Upper lobe of left lung (tissue), 6 donors: ENCODE measurements at places on chromosomes 5 and 9. TPM values are rescaled to one million over a fixed set of nuclear protein-coding genes. Genes with fewer than 3 reads are reported as not detected.

Gene OTP
- total RNA-seq, result not detected

Gene PCDHA10
- 2.2 TPM for total RNA-seq

DNA sequence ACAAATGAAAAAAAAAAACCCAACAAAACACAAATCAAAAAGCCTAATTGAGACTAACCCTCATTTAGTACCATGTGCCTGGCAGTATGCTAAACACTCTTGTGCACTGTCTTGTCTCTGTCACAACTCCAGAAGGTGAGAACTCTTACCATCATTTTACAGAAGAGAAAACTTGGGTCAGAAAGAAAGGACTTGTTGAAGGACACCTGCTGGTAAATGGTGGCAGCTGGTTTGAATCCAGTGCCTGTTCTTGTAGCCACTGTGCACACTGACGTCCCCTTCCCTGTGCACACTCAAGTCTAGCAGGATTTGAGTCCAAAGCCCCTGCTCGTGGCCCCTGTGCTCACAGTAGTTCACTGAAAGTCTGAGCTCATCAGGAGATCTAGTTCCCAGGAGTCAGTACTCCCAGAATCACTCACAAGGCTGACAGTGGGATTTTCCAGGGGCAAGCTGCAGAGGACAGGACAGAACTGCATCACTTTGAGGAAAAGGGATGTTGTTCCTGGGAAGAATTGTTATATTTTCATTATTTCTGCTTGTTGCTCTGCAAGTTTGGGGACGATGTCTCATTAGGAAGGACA, 43.0 kb upstream of the HSD17B4 start:
- H3K4me3 ChIP-seq, result no peak overlapping the region
- peaks cover 4% of the 10 kb centered on the region for H3K4me1 ChIP-seq
- no peak for DNase-seq
- no peaks in the 10 kb centered on the region for H3K27me3 ChIP-seq
- no peak overlapping the region for H3K27ac ChIP-seq
- H3K36me3 ChIP-seq, result no peaks in the 10 kb centered on the region

GRCh38 chr9:4794691-4795090, 1.9 kb downstream of the RCL1 start:
- no peak for DNase-seq
- no peaks in the 10 kb centered on the region for H3K27me3 ChIP-seq
- no peaks in the 10 kb centered on the region for H3K36me3 ChIP-seq

DNA sequence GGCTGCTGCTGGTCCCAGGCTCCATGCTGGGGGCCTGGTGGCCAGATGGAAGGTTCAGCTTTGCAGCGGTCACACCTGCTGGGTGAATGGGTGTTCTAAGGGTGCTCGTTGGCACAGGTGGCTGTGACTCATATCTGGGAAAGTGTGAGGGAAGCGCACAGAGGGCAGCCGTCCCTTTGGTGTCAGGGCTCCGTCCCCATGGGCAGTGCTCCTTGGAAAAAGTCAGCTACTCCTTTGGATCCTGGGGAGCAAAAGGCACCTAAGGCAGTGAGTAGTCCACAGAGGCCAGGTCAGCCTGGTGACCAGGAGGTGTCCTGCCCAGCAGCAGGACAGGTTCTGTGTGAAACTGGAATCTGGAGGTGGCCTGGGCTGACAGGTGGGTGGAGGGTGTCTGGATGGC, 18.4 kb upstream of the GBGT1 start:
- DNase-seq, result no peak
- H3K4me3 ChIP-seq, result no peak overlapping the region
- no peak overlapping the region for H3K27ac ChIP-seq
- H3K27me3 ChIP-seq, result no peaks in the 10 kb centered on the region
- H3K4me1 ChIP-seq, result peaks cover 7% of the 10 kb centered on the region

- peaks cover 1% of the 10 kb centered on the region for H3K27me3 ChIP-seq
- H3K4me3 ChIP-seq, result no peak overlapping the region
- no peak for DNase-seq
- peaks cover 52% of the 10 kb centered on the region for H3K4me1 ChIP-seq
- H3K36me3 ChIP-seq, result peaks cover 7% of the 10 kb centered on the region
These were observed 3.0 kb downstream of the STC2 start for GRCh38 chr5:173325091-173325698.

- H3K27me3 ChIP-seq, result no peaks in the 10 kb centered on the region
- H3K4me3 ChIP-seq, result no peak overlapping the region
These were observed 77.2 kb upstream of the IRX4 start for GRCh38 chr5:1959725-1960581.

GRCh38 chr5:173753307-173754168, 134.6 kb upstream of the CPEB4 start:
- no peaks in the 10 kb centered on the region for H3K27me3 ChIP-seq
- peak; percentile 68 for DNase-seq
- H3K36me3 ChIP-seq, result no peaks in the 10 kb centered on the region
- no peak overlapping the region for H3K4me3 ChIP-seq
